Activated T-cell treated with anti-CD3 and anti-CD28 coated beads, Interleukin-2, amount 50 U/mL, for 4 hours (primary cell): ENCODE measurements at places on chromosomes 7 and 10. TPM values are rescaled to one million over a fixed set of nuclear protein-coding genes. Genes with fewer than 3 reads are reported as not detected.

Gene SMKR1
- 5.1 TPM for total RNA-seq

Gene PVRIG
- total RNA-seq: 21.9 TPM

Gene DNAJC9
- 60.8 TPM for total RNA-seq

Gene MSMB
- not detected for total RNA-seq

Gene REPIN1
- total RNA-seq: 54.7 TPM

Gene ZCCHC24
- total RNA-seq: 0.26 TPM

Gene PLEKHS1
- total RNA-seq: not detected

Gene ADCYAP1R1
- total RNA-seq: not detected

Gene DLX6
- not detected for total RNA-seq

Gene TEX47
- total RNA-seq: not detected

Gene TPST1
- total RNA-seq: 2.0 TPM

Gene MACC1
- total RNA-seq: 0.34 TPM

Gene LHFPL3
- total RNA-seq: not detected

Gene TCERG1L
- 0.11 TPM for total RNA-seq

Gene OPALIN
- not detected for total RNA-seq

Gene SRRM3
- total RNA-seq: not detected

Gene PRKAG2
- 28.6 TPM for total RNA-seq

Gene ADAM22
- total RNA-seq: 1.1 TPM

Gene TMEM130
- total RNA-seq: not detected

Gene GPR26
- total RNA-seq: not detected

Gene LAMTOR4
- 115 TPM for total RNA-seq

Gene FAM24B
- 4.1 TPM for total RNA-seq

Gene GET4
- 55.3 TPM for total RNA-seq

Gene PNLIPRP3
- not detected for total RNA-seq

Gene STEAP4
- 0.05 TPM for total RNA-seq

Gene BLNK
- total RNA-seq: 0.95 TPM

Gene P4HA1
- total RNA-seq: 23.8 TPM

Gene CALML5
- not detected for total RNA-seq

Gene VSIR
- total RNA-seq: 274 TPM

Gene GARIN1A
- total RNA-seq: 0.16 TPM

Gene TRPV5
- total RNA-seq: not detected

Gene PRF1
- 36.6 TPM for total RNA-seq

Gene LBX1
- total RNA-seq: not detected

Gene ACHE
- 0.54 TPM for total RNA-seq

Gene MACROH2A2
- total RNA-seq: 0.91 TPM

Gene FOXI2
- not detected for total RNA-seq

Gene CCSER2
- 42.0 TPM for total RNA-seq

Gene YWHAG
- 173 TPM for total RNA-seq

Gene SSMEM1
- not detected for total RNA-seq

Gene CREB5
- total RNA-seq: 0.68 TPM

Gene TAS2R4
- total RNA-seq: 0.20 TPM

Gene FKBP9
- 0.79 TPM for total RNA-seq

Gene LRIT1
- not detected for total RNA-seq

Gene GTF2IRD1
- total RNA-seq: 1.6 TPM

Gene TDRD1
- 2.2 TPM for total RNA-seq

Gene AKR1C2
- 0.52 TPM for total RNA-seq
